ENCODE measurements at places on chromosomes 4 and X.

DNA sequence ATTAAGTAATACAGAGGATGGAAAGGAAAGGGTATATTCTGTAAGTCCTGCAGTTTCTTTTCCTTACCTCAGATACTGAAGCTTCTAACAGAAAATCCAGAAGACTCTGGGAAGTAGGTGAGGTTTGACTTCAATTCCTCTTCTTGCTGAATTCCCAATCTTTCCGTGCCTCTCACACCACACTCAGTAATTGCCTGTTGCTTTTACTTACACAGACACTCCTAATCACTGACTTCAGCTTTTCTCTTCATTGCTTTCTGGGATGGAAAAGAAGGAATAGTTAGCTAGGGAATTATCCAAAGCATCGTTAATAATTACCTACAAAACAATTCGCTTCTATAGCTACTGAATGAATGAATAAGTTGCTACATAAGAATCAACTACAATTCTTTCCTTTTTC lies 163.6 kb downstream of the FBXO8 start:
- no peak for DNase-seq

DNA sequence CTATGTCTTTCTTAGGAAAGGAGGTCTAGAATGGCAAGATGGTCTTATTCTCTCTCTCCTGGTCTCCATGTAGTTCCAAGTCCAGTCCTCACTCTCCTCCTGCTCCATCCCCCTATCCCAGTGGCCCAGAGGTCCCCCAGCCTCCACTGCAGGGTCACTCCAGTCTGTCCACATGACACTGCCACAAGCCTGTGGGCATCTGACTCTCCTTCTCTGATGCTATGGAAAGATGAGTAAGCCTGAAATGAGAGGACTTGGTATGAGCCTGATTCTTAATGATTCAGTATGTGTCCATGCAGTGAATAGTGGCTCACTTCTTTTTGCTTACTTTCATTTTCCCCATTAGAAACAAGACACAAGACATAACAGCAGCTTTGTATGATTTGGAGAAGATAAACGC lies 516.8 kb upstream of the ADGRL3 start:
- no peak for DNase-seq

GRCh38 chr4:17400686-17401085 lies 111.2 kb downstream of the QDPR start:
- no peak for DNase-seq

- no peak for DNase-seq
Observed at GRCh38 chrX:71859637-71860036, 51.0 kb upstream of the NHSL2 start.

DNA sequence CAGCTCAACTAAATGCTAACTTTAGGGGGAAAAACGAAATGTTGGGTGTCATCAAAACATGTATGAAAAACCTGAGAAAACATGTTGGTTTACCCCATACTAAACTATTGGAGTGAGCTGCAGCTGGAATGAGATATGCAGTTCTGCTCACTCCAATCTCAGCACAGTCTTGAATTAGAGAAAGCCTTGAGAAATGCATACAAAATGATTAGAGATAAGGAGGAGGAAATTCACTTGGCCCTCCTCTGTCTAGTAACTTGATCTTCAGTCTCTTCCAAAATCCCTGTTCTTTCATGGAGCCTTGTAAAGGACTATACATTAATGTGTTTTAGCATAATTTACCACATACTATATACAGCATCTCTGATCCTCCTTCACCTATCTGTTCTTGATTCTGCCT lies 3.2 kb upstream of the LRCH2 start:
- DNase-seq, result no peak

DNA sequence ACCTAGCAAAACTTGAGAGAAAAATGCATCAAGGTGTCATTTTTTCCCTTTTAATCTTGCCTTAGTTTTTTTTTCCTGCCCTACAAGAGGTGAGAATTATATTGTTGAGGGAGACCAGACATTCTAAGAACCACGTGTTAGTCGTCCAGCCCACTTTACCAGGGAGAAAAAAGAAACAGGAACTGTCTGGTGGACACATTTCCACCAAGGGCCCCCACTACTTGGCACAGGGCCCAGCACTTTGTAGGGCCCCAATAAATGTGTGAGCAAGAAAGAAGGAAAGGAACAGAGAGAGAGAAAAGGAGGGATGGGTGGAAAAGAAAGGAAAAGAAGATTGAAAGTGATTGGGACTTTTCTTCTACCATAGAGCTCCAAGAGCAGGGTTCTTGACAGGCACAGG lies 3.9 kb upstream of the EGFL6 start:
- DNase-seq, result no peak

DNA sequence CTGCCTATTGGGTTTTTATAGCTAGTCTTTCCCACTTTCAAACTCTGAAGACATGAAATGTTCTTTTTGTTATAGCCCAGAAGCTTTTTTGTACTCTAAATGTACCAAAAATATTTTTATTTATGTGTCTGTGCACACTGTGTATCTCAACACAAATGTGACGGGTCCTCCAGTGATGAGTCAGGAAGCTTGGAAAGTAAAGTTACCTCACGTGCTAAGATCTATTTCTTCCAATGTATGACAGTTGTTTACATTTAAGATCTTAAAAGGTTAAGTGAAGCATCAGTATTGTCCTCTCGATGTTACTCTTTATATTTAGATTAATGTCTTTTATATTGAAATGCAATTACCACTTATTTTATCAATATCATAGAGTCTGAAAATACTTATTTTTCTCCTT lies 29.1 kb upstream of the PRSS12 start:
- no peak for DNase-seq

DNA sequence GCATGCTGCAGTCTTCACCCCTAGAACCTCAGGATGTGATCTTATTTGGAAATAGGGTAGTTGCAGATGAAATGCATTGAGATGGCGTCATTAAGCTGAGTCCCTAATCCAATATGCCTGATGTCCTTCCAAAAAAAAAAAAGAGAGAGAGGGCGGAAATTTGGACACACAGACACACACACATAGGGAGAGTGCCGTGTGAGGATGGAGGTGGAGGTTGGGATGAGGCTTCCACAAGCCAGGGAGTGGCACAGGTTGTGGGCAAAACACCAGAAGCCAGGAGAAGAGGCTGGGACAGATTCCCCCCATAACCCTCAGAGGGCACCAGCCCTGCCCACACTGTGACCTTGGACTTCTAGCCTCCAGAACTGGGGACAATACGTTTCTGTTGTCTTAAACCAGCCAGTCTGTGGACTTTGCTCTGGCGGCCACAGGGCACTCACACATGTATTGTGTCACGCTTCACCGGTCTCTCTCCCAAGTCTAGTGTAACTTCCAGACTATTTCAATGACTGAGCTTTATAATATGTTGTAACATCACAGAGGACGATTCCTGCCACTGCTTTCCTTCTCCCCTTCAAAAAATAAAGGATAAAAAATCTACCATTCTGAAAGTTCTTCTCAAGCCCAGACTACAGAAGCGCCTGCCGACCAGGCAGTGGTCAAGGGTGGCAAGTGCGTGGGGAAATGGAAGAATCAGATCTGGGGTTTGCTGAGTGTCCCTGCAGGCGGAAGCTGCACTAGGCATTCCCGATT lies 35.8 kb upstream of the MAN2B2 start:
- no peak for DNase-seq

DNA sequence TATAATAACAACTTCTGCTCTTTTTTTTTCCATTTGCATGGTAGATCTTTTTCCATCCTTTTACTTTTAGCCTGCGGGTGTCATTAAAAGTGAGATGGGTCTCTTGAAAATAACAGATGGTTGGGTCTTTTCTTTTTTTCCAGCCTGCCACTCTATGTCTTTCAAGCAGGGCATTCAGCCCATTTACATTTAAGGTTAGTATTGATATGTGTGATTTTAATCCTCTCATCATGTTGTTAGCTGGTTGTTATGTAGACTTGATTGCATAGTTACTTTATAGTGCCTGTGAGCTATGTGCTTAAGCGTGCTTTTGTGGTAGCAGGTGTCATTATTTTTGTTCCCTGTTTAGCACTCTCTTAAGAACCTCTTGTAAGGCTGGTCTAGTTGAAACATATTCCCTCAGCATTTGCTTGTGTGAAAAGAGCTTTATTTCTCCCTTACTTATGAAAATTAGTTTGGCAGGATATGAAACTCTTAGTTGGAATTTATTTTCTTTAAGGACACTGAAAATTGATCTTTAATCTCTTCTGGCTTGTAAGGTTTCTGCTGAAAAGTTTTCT lies 326.1 kb downstream of the SH3BGRL start:
- DNase-seq, result no peak

DNA sequence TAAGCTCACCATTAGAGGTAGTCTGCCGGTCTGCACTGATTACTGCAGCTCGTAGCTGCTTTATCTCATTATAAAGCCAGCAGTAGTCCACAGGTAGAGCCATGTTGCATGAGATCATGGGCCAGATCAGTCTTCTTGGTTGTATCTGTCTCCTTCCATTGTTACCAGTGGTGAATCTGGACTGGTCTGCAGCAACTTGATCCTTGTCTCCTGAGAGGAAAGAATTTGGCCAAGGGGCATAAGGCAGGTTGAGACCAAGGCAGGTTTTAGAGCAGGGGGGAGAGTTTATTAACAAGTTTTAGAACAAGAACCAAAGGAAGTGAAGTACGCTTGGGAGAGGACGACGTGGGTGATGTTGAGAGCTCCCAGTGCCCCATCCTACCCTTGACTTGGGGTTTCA lies 228.5 kb downstream of the STIM2 start:
- no peak for DNase-seq

GRCh38 chr4:113674733-113675132 lies 86.8 kb downstream of the CAMK2D start:
- no peak for DNase-seq

DNA sequence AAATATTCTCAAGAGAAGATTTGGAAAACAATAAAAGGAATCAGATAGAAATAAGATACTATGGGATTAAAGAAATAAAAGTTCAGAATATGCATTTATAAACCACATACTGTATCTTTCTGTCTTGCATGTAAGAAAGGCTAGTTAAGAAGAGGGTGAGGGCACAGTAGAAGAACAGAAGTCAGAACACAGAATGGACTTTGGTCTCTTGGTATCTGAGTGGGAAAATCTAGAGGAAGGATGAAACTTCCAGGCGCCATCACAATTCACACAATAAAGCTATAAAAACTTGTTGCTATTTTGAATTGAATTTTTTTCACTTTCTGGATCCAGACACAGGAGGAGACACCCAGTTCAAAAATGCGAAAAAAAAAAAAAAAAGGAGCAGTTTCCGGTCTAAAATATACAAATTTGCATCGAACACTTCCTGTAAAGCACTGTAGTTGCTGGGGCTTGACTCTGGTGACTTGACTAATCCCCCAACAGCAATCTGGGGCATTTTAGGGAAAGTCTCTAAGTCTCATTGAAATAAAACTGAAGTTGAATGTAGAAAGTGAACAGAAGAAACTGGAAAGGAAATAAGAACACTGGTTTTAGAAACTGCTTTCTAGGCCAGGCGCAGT lies 8.1 kb upstream of the NAAA start:
- no peak for DNase-seq

DNA sequence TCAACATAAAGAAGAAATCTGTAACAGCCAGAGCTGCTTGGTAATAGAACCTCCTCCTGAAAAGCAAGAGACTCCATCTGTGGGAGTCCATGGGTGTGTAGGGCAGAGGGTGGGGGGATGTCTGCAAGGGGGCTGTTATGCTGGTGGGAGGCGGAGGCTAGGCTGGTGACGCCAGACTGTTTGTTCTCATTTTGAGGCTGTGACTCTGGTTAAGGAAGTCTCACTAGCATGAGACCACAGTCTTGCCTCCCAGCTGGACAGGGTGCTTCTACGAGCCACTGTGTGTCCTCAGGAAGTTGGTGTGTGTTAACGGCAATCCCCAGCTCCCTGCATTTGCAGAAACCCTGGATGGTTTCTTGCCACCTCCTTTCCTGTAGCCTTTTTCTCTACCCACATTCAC lies 79.8 kb downstream of the NSUN7 start:
- no peak for DNase-seq

DNA sequence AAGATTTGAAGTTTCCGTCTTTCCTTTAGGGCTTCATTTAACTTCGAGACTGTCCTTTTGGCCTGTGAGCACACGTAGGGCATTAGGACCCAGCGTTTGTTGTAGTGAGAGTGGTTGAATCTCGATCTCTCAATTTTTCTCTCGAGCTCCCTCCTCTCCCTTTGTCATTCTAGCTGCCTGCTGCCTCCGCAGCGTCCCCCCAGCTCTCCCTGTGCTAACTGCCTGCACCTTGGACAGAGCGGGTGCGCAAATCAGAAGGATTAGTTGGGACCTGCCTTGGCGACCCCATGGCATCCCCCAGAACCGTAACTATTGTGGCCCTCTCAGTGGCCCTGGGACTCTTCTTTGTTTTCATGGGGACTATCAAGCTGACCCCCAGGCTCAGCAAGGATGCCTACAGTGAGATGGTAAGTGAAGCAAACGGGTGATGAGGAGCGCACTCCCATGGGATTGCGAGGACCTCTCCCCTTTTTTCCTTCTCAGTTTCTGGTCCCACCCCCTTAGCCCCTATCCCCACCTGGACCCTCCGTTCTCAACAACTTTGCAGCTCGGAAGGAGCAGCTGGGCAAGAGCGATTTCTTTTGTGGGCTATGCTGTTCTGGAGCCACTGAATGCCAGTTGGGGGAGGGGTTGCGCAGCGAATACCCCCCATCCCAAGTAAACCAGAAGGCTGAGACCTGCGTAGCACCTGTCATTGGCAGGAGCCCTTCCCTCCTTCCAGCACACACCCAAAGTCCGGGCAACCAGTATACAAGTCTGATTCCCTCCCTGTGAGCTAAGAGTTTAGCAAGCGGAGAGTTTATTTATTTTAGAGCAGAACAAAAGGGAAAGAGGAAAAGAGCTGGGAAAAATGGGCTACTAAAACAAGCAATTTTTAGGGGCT lies at the start of gene TMEM35A:
Gene TMEM35A, plus strand, starts transcription at position 164 of the 883 bp plus-strand sequence. Its CDS starts 124 bp downstream, at position 288.
- DNase-seq, result no peak

- no peak for DNase-seq
Observed at GRCh38 chr4:38659346-38659745, 4.7 kb upstream of the KLF3 start.

DNA sequence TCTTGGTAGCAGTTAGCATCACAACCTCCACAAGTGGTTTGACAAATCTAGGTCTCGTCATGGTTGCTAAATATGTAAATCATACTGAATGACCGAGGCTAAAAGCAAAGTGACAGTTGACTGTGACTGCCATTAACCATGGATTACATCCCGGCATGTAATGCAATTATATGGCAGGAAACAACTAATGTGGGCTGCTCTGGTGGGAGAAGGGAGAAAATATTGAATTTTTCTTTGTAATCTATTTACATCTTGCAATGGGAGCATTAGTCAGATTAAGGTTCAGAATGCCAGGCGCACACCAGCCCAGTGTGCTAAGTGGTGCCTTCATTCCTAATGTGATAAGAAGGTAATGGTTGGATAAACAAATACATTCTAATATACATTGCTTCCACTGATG lies 35.8 kb downstream of the UNC5C start:
- no peak for DNase-seq

- no peak for DNase-seq
Observed at GRCh38 chrX:123049071-123049625, 134.9 kb upstream of the GRIA3 start.

GRCh38 chr4:90357117-90357710 lies 230.0 kb downstream of the CCSER1 start:
- DNase-seq, result no peak

- no peak for DNase-seq
Observed at GRCh38 chr4:40870150-40870549, 120.4 kb downstream of the NSUN7 start.

- no peak for DNase-seq
Observed at GRCh38 chrX:42975906-42976305, 197.9 kb upstream of the PPP1R2C start.
